RKO (cell line): ENCODE measurements at places on chromosomes 5 and 9.
A peak's percentile ranks its signal among the peaks of the same experiment; 100 is the strongest.

DNA sequence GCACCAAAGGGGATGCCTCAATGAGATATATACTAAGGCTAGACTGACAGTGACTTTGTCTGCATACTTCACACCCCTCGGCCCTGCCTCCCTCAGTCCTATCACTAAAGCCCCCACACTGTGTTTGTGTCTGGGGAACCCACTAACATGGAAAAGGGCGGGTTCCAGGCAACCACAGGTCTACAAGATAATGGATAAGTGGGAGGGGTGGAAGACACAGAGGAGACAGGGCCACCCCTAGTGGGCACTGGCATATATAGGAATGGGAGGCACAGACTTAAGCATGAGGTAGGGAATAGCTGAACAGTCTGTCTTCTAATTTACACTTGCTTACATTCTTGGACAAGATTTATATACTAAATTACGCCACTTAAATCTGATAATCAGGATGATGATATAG is 74.0 kb downstream of the SLIT3 start:
- DNase-seq, result no peak

- no peak for DNase-seq
Measured at GRCh38 chr9:93365427-93366118, 85.9 kb upstream of the FAM120A start.

DNA sequence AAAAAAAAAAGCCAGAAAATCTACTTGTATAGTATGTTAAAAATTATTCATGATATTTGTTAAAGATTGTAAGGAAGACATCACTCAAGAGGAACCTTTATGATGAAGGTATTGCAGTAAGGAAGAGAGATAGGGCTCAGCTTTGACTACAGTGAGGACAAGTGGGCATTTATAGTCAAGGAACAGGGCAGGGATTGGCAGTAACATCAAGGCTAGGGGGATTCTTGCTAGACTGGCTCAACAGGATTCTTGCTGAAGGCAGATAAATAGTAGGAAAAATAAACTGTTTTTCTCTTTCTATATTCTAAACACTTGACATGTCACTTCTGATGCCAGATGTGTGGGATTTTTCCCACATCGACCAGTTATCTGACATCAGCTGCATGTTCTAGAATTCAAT is 96.7 kb downstream of the ITGA1 start:
- no peak for DNase-seq

DNA sequence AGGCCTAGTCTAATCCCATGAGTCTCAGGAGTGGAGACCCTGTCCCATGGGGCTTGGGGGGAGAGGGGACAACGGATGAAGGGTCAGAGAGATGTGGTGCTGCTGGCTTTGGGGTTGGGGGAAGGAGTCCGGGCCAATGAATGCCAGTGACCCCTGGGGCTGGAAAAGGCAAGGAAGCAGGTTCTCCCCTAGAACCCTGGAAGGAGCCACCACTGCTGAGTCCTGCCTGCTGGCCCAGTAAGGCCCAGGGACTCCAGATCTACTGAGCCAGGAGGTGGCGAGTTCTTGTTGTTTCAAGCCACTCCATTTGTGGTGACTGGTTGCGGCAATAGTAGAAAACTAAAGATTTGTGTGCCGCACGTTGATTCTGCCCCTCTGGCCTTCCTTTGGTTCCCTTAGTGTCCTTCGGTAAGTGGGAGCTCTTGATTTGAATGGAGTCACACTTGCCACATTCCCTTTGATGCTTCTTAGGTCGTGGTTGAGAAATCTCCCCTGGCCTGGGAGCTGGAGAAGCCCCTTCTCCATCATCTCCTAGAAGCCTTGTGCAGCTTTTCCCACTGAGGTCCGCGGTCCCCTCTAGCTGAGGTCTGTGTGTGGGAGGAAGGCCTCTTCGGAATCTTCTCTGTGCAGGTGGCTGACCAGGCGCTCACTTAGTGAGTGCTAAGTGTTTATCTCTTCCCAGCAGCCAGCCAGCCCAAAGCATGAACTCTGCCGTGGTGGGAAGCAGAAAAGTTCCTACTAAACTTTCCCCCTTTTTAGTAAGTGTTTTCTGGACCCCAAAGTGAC is 9.0 kb downstream of the FCN1 start:
- DNase-seq, result no peak

DNA sequence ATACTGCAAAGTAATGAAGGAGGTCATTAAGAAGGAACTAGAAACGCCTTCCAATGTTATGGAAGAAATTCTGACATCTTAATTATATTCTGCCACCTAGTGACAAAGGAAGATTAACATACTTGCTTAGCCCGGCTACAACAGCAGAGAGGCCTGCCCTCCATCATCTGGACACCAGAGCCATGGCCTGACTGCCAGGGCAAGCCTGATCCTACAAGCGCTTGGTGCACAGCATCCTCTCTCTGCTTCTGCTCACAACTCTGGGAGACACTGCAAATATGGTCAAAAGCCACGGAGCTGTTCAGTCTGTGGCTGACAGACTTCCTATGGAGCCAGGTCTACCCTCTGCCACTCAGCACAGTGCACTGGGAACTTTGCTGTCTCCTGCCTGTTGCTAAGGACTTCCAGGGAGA is 87.3 kb upstream of the SLC44A1 start:
- DNase-seq, result peak; percentile 87

DNA sequence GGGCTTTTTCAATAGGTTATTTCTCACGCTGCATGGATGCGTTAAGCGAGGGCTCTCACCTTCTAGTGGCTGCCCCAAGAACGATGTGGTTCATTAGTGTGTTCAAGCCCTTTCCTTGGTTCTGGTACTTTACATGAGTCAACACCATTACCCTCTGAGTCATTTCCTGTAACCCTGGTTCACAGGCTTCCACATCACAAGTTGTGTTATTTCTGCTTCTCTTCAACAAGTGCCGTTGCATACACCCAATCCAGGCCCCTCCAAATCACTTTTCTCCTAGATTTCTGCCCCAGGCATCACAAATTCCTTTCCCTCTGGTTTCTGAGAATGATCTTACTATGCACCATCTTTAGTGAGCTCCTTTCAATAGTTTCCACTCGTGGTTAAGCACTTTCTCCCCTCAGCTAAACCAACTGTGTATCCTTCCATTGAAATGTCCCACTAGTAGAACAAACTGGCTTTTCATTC is 69.5 kb upstream of the RAD23B start:
- peak; percentile 78 for DNase-seq

GRCh38 chr5:172594867-172595466 is 46.1 kb upstream of the NEURL1B start:
- DNase-seq, result no peak
